ENCODE measurements at places on chromosomes 1 and 21. TPM values are rescaled to one million over a fixed set of nuclear protein-coding genes. Genes with fewer than 3 reads are reported as not detected.

DNA sequence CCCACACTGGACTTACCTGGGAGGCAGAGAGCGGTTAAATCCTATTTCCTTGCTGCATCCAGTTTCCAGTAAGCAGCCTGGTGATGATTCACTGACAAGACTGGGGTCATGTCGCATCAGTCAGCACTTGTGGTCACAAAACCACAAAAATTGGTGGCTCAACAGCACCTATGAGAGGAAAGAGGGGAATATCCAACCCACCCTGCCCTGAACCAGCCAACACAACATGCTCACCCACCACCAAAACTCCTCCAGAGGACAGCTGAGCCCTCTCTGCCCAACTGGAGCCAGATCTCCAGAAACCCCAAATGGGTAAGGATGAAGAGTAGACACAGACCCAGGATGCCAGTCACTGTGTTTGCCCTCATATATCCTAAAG lies 64.0 kb downstream of the CD46 start:
- DNase-seq: no peak
- no peaks in the 10 kb centered on the region for H3K27me3 ChIP-seq
- no peak overlapping the region for H3K4me3 ChIP-seq
- no peak overlapping the region for H3K27ac ChIP-seq
- peaks cover 9% of the 10 kb centered on the region for H3K36me3 ChIP-seq

GRCh38 chr1:204925701-204926100 lies 55.0 kb downstream of the NFASC start:
- DNase-seq: no peak
- no peak overlapping the region for H3K27ac ChIP-seq
- H3K4me3 ChIP-seq: no peak overlapping the region
- H3K4me1 ChIP-seq: peaks cover 31% of the 10 kb centered on the region
- peaks cover 10% of the 10 kb centered on the region for H3K27me3 ChIP-seq

CCDC27 gene
- total RNA-seq: not detected

CLCA2 gene
- not detected for total RNA-seq

WNT4 gene
- total RNA-seq: 0.98 TPM

- peaks cover 11% of the 10 kb centered on the region for H3K4me1 ChIP-seq
- DNase-seq: no peak
- no peak overlapping the region for H3K4me3 ChIP-seq
- H3K27me3 ChIP-seq: peaks cover 24% of the 10 kb centered on the region
Measured at GRCh38 chr21:46066591-46067331, 31.2 kb upstream of the COL6A2 start.

- peak; percentile 55 for DNase-seq
- H3K4me1 ChIP-seq: peaks cover 2% of the 10 kb centered on the region
- no peaks in the 10 kb centered on the region for H3K36me3 ChIP-seq
- no peak overlapping the region for H3K4me3 ChIP-seq
- no peaks in the 10 kb centered on the region for H3K27me3 ChIP-seq
Measured at GRCh38 chr1:36187800-36188593, 32.0 kb downstream of the MAP7D1 start.

DNA sequence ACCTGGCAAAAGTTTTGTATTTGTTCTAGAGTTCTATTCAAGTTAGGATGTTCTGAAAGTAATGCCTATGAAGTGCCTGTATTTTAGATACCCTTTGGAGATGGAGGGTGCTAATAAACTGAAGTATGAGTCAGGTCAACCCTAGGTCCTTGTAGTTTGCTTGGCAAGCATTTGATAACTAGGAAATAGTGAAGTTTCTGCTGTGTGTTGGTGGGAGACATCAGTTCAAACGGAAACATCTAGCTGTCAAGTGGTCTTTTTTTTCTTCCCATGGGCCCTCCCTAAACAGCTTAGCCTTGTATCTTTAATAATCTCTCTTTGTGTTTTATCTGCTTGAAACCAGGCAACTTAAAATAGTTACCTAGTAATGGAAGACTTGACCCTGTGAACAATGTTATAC lies 4.5 kb downstream of the MRPS6 start:
- no peak for DNase-seq
- no peak overlapping the region for H3K4me3 ChIP-seq
- H3K36me3 ChIP-seq: peaks cover 17% of the 10 kb centered on the region

- peaks cover 14% of the 10 kb centered on the region for H3K27me3 ChIP-seq
- no peak overlapping the region for H3K27ac ChIP-seq
- H3K4me1 ChIP-seq: peaks cover 1% of the 10 kb centered on the region
- no peaks in the 10 kb centered on the region for H3K36me3 ChIP-seq
Measured at GRCh38 chr1:25748531-25749205, 51.3 kb upstream of the SELENON start.

- H3K36me3 ChIP-seq: no peaks in the 10 kb centered on the region
- peaks cover 2% of the 10 kb centered on the region for H3K4me1 ChIP-seq
- no peak for DNase-seq
- no peak overlapping the region for H3K4me3 ChIP-seq
Measured at GRCh38 chr21:17491716-17492414, 21.0 kb upstream of the CXADR start.

DNA sequence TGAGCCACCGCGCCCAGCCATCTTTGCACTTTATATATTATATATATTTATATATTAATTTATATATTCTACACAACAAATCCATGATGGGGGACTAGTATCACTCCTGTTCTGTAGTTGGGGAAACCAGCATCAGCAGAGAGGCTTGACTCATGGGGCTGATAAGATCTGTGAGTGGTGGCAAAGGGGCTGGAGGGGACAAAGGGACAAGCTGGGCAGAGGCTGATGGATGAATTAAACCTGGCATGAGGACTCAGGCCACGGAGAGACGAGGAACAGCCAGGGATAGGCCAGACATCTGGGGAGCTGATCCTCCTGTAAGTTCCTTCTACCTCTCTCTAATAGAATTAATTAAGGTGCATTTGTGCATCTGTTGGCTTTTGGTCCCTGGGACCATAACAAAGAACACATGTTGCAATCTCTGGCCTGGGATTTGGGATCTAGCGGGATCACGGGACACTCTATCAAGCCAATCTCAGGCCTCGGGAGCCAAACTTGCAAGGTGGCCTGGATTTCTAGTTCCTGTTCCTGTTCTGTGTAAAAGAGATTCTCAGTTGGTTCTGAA lies 7.6 kb downstream of the CNR2 start:
- H3K27me3 ChIP-seq: peaks cover 56% of the 10 kb centered on the region
- no peak overlapping the region for H3K4me3 ChIP-seq
- H3K27ac ChIP-seq: peak overlapping the region; percentile 41
- H3K36me3 ChIP-seq: no peaks in the 10 kb centered on the region
- DNase-seq: no peak

DNA sequence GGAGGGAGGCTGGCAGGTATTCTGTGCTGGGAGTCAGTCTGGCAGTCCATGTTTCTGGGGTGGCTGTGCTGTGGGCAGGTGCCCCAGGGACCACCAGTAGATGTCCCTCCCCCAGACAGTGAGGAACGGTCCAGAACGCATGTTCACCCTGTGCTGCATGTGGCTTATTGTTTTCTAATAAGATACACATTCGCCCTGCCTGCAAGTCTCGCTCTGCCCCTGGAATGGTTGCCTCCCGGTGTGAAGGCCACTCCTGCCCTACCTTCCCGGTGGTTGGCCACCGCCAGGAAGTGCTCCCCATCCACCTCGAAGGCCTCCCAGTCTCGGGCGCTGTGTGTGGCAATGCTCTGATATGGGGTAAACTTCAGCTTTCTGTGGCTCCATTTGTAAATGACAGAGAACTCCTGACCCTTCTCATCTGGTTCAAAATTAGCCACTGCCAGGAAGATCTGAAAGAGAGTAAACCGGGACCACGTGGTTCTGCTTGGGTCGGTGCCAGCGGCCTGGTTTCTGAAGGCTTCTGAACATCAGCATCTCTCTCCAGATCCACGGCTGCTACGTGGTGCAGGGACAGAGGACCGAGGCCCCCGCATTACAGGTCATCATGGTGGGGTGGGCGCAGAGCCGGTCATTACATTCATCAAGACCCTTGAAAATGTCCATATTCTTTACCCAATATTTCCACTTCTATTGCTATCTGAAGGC lies 14.5 kb downstream of the KRTAP10-1 start:
- H3K4me1 ChIP-seq: no peaks in the 10 kb centered on the region
- no peaks in the 10 kb centered on the region for H3K36me3 ChIP-seq
- no peak overlapping the region for H3K4me3 ChIP-seq
- peaks cover 6% of the 10 kb centered on the region for H3K27me3 ChIP-seq
- H3K27ac ChIP-seq: no peak overlapping the region
- DNase-seq: no peak

DNA sequence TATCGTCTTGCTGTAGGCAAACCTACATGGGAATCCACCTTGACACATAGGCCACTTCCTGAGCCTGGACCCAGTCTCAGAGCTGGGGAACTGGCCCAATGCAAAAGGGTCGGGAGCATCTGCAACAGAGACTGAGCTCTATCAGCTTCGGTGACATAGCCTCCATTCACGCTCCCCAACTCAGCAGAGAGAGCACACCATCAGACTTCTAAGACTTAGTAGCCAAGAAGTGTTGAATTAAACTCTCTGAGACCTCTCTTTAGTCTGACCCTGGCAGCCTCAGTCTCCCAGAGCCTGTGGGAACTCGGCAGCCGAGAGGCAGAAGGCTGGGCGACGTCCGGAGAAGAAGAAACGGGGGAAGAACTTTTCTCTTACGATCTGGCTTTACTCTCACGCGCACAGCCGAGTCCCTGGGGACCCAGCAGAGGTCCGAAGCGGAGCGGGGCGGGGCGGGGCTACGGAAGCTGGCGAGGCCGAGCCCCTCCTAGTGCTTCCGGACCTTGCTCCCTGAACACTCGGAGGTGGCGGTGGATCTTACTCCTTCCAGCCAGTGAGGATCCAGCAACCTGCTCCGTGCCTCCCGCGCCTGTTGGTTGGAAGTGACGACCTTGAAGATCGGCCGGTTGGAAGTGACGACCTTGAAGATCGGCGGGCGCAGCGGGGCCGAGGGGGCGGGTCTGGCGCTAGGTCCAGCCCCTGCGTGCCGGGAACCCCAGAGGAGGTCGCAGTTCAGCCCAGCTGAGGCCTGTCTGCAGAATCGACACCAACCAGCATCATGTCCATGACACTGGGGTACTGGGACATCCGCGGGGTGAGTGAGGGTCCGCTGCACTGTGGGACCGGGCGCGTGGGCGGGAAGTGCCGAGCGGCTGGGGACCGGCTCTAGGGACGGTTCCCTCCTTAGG lies at the start of gene GSTM4:
TSS of gene GSTM4 (plus strand) at position 485 of the 905 bp plus-strand sequence. CDS start at position 776, 291 bp downstream.
- peaks cover 10% of the 10 kb centered on the region for H3K36me3 ChIP-seq
- DNase-seq: peak; percentile 64
- peaks cover 27% of the 10 kb centered on the region for H3K27me3 ChIP-seq

DNA sequence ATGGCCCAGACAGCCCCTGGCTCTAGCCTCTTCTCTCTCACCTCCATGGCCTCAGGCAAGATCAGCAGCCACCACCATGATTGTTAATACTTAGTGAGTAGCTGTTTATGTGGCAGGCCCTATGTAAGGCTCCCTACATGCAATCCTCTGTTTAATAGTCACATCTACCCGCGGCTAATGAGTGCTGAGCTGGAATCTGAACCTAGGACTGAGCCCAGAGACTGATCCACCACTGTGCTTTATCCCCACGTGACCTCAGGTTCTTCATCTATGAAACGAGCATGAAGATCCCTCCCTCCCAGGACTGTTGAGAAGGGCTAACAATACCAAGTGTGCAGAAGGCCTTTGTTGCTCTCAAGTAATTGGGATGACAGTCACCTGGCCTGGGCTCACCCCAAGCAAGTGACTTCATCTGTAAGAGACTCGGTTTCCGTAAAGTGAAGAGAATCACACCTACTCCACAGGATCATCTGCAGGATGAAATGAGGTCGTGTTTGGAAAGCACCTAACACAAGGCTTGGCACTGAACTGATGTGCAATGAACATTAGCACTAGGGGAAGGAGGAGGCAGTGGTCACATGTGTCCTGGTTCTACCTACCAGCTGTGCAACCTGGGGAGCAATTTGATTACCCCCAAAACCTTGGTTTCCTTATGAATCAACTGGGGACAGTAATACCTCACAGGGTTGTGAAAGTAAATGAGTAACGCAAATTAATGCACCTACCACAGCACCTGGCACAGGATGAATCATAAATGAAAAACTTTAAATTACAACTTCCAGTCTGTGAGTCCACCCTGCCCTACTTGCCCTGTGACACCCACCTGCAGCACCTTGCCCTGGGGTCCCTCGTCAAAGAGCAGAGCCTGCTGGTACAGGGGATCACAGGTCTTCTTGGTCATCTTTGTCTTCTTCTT lies 37.2 kb downstream of the RIMS3 start:
- H3K4me3 ChIP-seq: no peak overlapping the region
- no peaks in the 10 kb centered on the region for H3K36me3 ChIP-seq
- no peak for DNase-seq

DNA sequence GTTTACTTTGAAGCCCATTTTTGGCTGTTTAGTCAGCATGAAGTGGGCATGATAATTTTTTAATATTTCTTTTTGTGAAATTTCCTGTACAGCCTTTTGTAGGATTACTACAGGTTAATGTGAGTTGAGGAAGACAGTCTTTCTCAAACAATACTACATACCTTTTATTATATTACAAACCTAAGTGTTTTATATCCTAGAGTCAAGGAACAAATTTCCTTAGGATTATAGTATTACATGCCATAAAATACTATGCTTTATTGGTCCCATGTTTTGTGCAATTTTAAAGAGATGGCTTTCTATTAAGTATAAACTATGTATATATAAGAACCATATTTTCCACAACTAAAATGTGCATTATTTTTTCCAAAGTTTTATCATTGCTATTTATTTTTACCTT lies 9.2 kb upstream of the CHAF1B start:
- H3K4me3 ChIP-seq: no peak overlapping the region
- no peaks in the 10 kb centered on the region for H3K27me3 ChIP-seq
- peaks cover 1% of the 10 kb centered on the region for H3K4me1 ChIP-seq
- H3K36me3 ChIP-seq: peaks cover 24% of the 10 kb centered on the region

GRCh38 chr1:193703655-193704054 lies 517.2 kb upstream of the B3GALT2 start:
- peaks cover 9% of the 10 kb centered on the region for H3K4me1 ChIP-seq
- no peak overlapping the region for H3K27ac ChIP-seq
- H3K36me3 ChIP-seq: no peaks in the 10 kb centered on the region
- no peak overlapping the region for H3K4me3 ChIP-seq

GRCh38 chr1:232894436-232894835 lies 56.0 kb upstream of the NTPCR start:
- H3K27me3 ChIP-seq: peaks cover 3% of the 10 kb centered on the region
- no peaks in the 10 kb centered on the region for H3K4me1 ChIP-seq
- H3K36me3 ChIP-seq: no peaks in the 10 kb centered on the region
- no peak overlapping the region for H3K27ac ChIP-seq

DNA sequence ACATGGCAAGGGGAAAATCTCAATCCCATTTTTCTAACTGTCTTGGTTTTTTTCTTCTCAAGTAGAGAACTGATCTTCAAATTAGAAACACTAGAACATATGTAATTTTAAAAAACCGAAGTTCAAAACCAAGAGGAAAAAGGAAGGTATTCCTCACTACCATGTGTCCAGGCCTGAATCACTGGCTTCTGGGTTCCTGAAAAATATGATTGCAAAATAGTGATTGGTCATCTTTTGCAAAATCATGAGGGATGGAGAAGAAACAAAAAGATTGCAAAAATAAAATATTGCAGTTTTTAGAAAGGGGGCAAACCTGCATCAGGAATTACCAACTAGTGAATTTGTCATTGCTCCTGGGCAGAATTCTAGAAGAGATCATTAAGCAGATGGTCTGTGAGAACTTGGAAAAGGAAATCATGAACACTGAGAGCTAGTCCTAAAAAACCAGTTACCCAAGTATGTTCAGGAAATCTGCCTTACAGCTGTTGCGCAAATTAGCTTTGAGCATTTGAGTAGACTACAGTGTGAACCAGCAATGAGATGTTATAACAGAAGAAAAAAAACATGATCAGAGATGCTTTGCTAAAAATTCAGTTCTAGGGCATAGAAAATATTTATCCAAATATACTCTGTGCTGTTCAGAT lies 49.4 kb downstream of the SPATA46 start:
- no peak overlapping the region for H3K4me3 ChIP-seq
- no peak for DNase-seq
- no peaks in the 10 kb centered on the region for H3K4me1 ChIP-seq
- H3K36me3 ChIP-seq: no peaks in the 10 kb centered on the region
- H3K27ac ChIP-seq: no peak overlapping the region

FTCD gene
- total RNA-seq: 49.3 TPM

Data from progenitor cell of endocrine pancreas (in vitro differentiated cells).